ENCODE measurements at places on chromosomes 11 and 22.

DNA sequence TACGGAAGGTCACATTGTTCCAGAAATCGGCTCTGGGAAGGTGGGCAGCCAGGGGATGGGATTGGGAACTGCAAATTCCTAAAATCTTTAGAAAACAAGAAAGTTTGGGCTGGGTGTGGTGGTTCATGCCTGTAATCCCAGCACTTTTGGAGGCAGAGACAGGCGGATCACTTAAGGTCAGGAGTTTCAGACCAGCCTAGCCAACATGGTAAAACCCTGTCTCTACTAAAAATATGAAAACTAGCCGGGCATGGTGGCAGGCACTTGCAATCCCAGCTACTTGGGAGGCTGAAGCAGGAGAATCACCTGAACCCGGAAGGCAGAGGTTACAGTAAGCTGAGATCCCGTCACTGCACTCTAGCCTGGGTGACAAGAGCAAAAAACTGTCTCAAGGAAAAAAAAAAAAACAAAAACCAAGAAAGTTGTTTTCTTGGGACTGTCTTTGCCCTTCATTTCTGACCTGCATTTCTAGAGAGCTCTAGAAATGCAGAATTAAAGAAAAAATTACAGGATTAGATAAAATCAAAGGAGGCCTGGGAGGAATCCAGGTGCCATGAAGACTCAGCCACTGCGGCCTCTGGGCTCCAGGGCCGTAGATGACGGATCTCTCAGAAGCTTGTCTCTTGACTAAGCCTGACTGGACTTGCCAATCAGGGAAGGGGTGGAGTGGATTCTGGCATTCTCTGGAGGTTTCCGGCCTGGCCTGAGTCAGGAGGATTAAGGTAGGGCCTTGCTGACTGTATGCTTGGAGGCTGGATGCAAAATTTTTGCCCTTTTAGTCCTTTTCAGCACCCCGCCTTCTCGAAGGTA lies 5.3 kb upstream of the MALAT1 start:
- DNase-seq = peak; percentile 98

DNA sequence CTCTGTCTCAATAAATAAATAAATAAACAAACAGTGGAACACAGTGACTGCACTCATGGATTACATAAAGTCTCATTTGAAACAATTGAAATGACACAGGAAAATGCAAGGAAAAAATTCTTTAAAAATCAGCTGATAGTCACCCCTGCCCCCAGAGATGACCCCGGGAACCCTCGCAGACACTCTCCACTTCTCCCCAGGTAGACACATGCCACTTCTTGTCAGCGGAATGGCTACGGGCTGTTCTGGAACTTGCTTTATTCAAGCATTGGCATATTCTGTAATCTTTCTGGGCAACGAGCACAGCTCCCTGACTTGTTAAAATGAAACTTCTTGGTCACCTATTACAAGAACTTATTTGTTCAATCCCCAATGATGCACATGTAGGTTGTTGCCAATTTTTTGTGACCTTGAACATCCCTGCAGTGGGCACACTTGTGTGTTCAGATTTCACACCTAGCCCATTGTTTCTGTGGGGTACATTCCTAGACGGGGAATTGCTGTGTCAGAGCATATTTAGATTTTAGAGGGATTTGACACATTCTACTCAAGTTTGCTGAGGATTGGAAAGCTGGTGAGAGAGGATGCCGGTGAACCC lies 32.8 kb downstream of the MYEOV start:
- DNase-seq = no peak

DNA sequence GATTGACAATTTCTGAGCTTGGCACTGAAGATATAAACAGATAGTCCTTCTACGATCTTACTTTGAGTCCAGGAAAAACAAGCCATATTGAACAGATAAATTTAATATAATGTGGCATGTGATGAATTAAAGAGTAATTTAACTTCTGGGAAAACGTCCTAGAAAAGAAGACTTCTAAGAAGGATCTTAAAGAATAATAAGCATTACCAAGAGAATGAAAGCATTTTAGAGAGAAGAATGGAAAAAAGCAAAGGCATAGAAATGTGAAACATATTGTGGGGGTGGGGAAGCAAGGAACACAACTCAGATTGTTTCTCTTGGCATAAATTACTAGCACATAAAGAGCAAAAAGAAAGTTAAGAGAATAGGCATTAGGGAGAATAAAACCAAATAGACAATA lies 5.4 kb downstream of the DDIAS start:
- no peak for DNase-seq

- no peak for DNase-seq
Measured at GRCh38 chr22:47059701-47060161, 297.3 kb downstream of the TBC1D22A start.

GRCh38 chr22:50318698-50319411 lies 8.0 kb downstream of the DENND6B start:
- no peak for DNase-seq

GRCh38 chr11:110349138-110349996 lies 53.0 kb upstream of the RDX start:
- DNase-seq = no peak

DNA sequence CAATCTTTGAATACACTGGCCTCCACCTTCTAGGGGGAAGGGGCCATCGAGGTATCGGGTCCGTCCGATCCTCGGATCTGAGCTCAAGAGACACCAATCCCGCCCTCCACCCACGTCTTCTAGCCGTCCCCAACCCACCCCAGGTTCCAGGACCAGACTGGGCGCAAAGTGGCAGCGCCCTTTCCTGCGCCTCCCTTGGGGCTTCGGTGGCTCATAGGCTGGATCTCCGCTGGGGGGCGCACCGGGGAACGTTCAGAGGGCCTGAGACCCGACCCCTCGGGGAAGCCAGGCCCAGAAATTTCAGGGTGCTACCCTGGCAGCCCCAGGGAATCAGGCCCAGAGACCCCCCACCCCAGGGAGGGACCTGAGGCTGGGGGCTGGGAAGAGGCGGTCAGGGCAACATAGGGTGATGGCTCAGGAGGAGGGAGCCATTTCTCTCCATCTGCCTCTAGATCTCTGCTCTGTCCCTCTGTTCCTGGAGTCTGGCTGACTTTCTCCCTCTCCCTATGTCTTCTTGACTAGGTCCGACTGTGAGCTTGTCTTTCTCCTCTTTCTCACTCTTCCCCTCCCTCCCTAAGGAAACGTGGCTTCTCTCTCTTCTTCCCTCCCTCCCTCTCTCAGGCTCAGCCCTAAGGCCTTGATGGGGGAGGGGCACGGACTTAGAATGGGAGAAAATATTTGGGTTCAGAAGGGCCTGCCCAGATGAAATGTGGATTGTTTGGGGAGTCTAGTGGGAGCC lies 1.1 kb downstream of the CREB3L1 start:
- DNase-seq = peak; percentile 69

- DNase-seq = no peak
Measured at GRCh38 chr11:17008099-17008498, 6.1 kb downstream of the PLEKHA7 start.

- DNase-seq = no peak
Measured at GRCh38 chr11:1140642-1141490, 16.9 kb upstream of the MUC5AC start.

- DNase-seq = no peak
Measured at GRCh38 chr11:57325735-57326048, 940 bp upstream of the TNKS1BP1 start.

DNA sequence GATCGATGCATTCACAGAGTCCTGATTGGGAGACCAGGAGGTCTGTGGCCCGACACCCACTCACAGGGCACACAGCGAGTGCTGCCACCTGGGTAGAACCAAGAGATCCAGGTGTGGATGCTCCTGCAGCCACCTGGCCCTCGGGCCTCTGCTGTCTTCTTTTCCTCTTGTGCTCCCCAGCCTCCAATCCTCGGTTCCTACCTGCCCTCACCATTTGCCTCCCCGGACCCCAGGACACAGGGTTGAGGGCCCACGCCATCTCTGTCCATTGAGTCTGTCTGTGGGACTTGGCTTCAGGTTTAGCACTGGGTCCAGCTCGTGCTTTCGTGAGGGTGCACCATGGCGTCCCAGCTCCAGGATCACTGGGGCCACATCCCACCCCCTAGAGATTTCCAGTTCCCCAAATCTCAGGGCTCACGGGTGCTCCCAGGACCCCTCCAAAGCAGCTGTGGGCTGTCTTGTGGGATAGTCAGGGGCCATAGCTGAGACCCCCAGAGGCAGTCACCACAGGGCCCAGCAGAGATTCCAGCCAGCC lies 591.1 kb downstream of the BRD1 start:
- no peak for DNase-seq

DNA sequence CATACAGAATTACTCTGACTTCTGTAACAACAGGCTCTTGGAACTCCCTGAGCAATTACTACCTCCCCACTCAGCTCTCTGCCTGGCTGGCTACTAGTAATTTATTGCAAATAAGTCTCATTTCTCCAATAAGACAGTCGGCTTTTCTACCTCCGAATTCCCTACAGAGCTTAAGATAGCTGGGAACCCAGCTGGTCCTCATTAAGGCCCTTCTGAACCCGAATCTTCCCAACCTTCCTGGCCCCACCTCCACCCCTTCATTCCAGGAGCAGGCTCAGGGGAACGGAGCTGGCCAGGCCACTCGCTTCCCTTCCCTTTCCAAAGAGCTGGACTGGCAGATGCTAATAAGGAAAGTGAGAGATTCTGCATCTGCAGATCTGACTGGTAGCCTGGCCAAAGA lies 21.6 kb downstream of the TMPRSS5 start:
- no peak for DNase-seq

DNA sequence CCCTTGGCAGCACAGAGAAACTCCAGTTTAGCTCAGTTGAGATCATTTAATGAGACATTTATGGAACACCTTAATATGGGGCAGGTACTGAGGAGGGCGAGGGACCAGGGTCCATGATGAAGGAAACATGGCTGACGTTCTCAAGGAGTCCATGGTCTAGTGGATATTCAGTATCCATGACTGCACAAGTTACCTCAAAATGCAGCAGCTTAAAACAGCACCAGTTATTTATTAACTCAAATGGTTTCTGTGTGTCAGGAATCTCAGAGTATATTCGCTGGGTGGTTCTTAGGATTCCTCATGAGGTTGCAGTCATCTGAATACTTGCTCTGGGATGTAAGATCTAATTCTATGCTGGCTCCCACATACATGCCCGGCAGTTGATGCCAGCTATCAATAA lies 346.8 kb downstream of the LARGE1 start:
- no peak for DNase-seq

GRCh38 chr22:45769569-45770210 lies 98.1 kb downstream of the ATXN10 start:
- no peak for DNase-seq

DNA sequence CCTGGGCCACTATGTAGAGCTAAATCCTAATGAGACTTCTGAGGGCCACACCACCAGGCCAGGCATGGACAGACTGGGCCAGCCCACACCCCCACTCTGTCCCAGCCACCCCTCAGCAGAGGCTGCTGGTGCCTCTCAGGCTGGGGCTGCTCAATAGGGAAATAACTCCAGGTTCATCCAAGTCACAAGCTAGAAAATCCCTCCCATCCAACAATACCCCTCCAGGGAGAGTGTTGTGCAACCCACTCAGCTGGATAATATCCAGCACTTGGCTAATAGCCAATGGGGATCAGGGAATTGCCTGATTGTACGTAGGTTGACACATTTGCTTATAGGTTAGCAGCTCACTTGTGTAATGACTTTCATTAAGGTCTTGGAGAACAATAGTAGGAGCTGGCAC lies 64.1 kb upstream of the WNT11 start:
- DNase-seq = no peak

- peak; percentile 46 for DNase-seq
Measured at GRCh38 chr22:20243537-20244249, 24.4 kb downstream of the RTN4R start.

DNA sequence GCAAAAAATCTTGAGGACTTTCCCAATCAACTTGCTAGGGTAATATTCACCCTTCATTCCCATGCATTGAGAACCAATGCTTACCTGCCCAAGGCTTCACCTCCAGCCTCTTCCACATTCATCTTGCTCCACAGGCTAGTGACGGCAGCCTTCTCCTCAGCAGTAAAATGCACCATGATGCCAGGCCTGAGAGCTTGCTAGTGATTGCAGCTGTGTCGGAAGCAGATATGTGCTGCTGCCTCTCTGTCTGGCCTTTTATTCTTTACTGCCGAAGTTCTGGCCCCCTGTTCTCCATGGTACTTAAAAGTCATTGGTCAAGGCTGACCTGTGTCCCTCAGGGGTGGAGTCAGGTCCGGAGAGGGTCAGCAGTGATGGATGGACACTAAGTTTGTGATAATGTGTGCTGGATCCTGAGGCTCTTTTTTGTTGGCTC lies at the start of gene HBE1:
HBE1 (minus strand) TSS at position 231 of the 433 bp plus-strand sequence; CDS start at position 176, 55 bp downstream.
- DNase-seq = no peak

Data from HCEC 1CT (cell line).